ENCODE measurements at places on chromosomes 3 and 15.

DNA sequence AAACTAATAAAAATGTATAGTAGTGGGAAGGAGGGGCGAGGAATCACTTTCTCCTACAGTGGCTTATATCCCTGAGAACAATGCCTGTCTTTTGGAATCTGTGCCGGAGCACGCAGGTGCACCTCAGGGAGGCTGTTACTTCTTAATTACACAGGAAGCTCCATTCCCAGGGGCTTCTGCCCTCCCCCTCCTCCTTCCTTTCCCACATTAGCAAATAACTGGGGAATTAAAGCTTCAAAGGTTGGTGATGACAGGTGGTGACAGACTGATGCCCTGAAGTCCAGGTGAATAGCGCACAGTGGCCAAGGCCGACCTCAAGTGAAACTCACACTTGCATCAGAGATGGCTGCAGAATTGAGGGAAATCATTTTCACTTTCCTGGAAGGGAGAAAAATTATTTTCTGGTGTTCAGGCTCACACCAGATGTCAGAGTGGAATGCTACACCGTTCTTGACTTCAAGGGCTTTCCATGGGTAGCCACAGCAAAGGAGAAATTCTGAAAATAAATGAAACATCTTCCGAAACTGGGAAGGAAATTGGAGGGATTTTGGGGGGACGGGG is 3.7 kb downstream of the GRAMD2A start:
- DNase-seq: no peak

DNA sequence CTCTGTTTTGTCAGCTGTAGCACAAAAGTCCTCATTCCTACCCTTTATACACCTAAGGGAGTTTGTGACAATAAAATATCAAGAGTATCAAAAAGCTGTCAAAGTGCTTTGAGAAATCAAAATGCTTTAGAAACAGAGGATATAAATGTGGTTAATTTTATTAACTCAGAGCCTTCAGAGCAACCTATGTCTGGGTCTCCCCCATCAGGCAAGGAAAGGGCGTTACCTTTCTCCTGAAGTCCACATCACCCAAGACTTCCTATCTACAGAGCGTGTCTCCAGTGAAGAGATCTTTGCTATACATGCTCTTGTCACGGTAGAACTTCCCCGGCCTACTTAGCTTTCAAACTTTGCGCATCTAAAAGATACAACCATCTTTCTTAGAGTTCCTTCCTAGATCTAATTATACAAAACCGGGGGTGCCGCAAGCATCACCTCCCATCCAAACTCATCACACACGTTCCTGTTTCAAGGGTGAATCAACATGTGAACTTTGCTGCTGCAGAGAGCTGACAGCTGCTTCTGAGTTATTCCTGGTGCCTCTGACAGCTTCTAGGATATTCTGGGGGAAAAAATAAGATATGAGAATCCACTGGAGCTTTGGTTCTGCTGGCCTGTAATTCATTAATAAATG is 93.0 kb downstream of the RARB start:
- DNase-seq: no peak

DNA sequence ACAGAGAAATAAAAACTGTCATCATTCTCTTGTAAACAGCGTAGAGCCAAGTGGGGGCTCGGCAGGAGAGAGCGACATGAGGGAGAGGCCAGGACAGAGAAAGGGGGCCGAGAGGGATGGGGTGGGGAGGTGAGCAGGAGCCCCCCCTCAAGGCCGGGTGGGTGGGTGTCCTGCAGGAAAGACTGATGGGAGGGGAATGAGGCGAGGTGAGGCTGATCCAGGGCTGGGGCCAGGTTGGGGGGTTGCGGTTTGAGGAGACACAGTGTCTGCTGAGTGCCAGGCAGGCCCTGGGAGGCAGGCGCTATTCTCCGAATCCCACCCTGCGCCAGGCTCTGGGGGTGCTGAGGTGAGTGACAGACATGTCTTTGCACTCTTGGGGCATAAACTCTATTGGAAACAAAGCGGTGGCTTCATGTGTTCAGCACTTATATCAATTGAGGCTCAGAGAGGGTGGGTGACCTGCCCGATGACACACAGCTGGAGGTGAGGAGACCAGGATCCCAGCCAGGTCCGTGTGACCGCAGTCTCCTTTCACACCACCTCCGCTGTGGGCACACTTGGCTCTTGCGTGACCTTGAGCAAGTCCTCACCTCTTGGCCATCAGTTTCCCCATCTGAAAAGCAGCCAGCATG is 19.6 kb upstream of the CSPG4 start:
- DNase-seq: no peak

GRCh38 chr3:10950476-10951294 is 41.9 kb upstream of the SLC6A1 start:
- DNase-seq: peak; percentile 19

DNA sequence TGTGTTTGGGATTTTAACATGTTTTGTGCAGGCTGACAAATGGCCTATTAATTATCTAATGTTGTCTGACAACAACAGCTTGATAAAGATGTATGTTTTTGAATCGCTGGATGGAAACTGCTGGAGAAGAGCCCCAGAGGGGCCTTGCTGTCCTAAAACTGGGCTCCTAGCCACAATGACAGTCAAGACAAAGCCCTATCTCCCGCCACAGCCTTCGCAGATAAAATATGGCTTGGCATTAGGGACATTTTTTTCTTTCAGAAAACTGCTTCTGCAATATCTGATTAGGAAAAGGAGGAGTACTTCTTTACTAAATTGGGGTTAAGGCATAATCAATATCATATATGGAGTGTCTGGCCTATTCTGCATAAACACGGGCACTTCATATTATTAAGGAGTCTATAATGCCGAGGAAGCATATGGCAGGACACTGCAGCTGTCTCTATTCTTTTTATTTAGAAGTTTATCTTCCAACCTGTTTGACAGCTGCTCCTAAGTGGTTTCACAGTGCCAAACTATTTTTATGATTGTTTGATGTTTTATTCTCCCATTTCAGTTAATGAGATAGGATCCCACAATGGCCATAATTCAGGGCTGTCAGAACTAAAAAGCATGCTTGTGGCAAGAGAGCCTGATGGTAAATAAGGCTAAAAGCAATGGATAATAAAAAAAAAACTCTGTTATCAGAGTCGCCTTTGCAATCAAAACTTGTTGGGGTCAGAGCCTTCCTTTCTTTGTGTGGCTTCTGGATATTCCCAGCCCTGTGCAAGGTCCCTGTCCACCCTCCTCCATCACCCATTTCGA is 210.1 kb downstream of the MECOM start:
- no peak for DNase-seq

GRCh38 chr3:63654931-63655330 is 2.5 kb downstream of the SNTN start:
- no peak for DNase-seq

- DNase-seq: no peak
Measured at GRCh38 chr3:186609247-186609868, 3.5 kb upstream of the AHSG start.

DNA sequence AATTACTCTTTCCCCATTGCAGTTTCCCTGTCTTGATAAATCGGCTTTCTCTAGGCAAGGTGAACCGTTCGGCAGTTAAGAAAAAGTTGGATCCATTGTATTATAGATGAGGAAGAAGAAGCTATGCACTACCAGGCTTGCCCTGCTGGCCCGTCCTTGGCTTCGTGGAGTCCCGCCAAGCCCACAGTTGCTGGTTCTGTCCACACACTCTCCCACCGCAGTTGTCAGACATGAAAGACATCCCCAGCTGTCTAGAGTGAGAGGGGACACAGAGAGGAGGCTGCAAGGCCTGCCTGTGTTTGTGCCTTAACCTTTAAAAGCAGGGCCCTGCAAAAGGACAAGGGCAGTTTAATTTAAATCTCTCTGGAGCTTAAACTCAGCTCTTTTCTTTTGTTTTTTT is 47.2 kb upstream of the PLCL2 start:
- no peak for DNase-seq

GRCh38 chr15:77577366-77577950 is 55.3 kb downstream of the LINGO1 start:
- DNase-seq: no peak

DNA sequence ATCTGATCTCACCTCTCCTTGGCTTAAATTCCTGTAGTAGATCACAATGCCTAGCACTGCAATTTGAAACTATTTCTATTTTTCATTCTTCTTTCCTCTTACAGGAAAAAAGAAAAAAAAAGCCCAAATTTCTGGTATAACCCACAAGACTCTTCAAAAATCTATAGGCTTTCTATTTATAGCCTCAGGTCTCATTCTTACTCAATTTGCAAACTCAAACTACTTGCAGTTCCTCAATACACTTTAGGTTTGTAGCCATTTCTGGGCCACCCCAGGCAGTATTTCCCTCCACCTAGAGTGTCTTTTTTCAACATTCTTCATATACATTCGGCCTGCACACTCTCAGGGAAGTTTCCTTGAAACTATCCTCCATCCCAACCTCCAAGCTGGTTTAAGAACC is 169.0 kb downstream of the TBC1D5 start:
- DNase-seq: no peak

Data from fibroblast of gingiva (primary cell).